Right renal cortex interstitium (tissue), 3 donors: ENCODE measurements at places on chromosomes 11 and 22. TPM values are rescaled to one million over a fixed set of nuclear protein-coding genes. Genes with fewer than 3 reads are reported as not detected.

DNA sequence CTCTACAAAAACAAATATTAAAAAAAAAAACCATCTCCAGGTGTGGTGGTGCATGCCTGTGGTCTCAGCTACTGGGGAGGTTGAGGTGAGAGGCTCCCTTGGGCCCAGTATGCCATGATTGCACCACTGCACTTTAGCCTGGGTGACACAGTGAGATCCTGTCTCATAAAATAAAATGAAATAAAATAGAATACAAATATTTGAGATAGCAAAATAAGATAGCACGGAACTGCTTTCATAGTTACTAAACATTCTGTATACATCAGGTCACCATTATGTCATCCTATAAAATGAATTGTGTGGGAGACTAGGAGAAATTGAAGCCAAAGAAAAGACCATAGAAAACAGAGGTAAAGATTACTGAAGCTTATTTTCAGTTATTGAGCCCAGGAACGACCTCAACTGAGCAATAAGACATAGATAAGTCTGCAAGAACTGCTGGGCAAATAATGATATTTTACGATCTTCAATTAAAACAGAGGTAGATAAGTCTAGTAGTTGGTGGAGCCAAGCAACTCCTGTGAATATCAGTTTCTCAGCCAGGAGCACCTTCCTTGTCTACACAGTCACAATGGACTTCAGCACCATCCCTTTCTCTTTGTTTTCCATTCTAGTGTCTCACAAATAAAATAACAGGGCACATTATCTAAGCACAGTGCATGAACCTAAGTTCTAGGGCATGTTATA is 9.9 kb downstream of the OR5M11 start:
- DNase-seq: no peak

CABP7 gene
- polyA plus RNA-seq: 0.04 TPM

- peak; percentile 34 for DNase-seq
Measured at GRCh38 chr11:6755303-6755952, 16.3 kb downstream of the OR2AG2 start.

- no peak for DNase-seq
Measured at GRCh38 chr11:25816411-25816810, 515.5 kb upstream of the ANO3 start.

DNA sequence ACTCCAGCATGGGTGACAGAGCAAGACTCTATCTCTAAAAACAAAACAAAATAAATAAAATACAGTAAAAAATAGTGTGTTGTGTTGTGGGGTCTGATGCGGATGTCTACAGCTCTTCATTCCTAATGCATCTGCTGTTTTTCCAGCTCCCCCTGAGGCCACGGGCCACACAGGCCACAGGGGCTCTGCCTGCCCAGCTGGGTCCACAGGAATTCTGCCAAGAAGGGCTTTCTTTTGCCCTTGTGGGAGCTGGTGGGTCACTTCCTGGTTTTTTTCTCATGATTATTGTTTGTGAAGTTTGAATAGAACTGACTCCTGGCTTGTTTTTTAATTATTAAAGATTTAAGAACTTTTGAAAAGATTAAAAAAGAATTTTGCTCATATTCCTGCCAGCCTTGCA is 67.4 kb upstream of the CLDN5 start:
- no peak for DNase-seq

- no peak for DNase-seq
Measured at GRCh38 chr11:20026629-20027555, 133.4 kb downstream of the DBX1 start.

DNA sequence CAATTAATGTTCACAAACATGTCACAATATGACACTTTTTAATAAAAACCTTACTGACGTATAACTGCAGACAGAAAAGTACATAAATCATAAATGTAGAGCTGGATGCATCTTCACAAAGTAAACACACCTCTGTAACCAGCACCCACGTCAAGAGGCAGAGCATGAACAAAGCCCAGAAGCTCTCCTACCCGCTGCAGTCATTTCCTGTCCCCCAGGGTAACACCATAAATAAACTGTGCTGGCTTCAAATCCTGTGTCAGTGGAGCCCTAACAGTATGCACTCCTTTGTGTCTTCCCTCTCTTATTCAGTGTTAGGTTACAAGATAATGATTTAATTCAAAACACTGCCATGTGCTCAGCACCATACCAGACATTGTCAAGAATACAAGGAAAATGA is 5.7 kb downstream of the SYT13 start:
- DNase-seq: no peak

IL17REL gene
- 0.03 TPM for polyA plus RNA-seq

CELSR1 gene
- 22.8 TPM for polyA plus RNA-seq

DNA sequence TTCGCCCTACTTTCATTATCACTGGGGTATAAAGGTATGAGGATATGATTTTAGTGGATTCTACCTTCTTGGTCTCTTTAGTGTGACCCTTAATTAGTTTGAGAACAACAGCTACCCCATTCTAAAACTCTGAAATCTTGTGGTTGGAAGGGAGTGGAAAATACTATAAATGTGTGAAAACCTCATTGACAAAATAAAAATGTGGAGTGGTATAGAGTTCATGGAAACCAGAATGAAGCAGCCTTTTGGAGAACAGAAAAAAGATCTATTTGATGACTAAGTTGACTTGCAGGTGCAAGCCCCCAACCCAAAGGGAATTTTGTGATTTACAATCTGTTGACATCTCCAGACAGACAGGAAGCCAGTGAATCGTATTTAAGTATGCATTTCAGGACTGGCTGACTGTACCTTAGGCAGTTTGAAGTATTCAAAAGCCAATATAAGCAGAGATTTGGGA is 75.8 kb downstream of the GAS2 start:
- no peak for DNase-seq

DNA sequence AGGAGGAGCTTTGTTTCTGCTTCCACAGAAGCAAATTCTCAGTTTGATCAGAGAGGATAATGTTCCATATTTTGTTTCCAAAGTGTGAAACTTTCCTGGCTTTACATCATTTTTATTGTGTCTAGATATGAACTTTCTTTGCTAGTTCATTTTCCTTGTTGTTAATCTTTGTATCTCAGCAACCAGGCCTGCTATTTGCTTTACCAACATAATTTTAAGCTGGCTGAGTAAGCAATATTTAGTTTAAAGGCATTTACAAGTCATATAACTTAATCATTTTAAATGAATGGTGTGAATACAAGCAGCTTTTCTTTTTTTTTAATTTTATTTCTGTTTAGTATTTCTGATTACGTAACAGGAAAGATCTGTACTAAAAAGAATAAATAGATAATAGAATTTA is 15.2 kb downstream of the NUCB2 start:
- DNase-seq: no peak

OR4B1 gene
- not detected for polyA plus RNA-seq

DNA sequence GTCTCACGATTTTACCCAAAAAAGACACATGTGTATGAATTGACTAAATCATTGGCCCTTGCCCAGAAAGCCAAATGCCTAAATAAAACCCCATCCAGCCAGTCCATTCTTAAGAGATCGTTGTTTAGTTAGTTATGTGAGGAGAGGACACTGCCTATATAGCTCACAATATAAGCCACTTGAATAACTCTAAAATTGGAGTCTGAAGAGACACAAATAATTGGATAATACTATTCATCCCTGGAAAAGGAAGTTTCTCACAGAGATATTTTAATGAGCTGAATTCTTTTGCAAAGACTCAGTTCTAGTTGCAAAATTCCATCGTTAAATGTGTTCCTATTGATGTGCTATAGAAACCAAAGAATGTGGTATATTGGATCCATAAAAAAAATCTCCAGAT is 176.7 kb downstream of the SOX6 start:
- DNase-seq: no peak

DNA sequence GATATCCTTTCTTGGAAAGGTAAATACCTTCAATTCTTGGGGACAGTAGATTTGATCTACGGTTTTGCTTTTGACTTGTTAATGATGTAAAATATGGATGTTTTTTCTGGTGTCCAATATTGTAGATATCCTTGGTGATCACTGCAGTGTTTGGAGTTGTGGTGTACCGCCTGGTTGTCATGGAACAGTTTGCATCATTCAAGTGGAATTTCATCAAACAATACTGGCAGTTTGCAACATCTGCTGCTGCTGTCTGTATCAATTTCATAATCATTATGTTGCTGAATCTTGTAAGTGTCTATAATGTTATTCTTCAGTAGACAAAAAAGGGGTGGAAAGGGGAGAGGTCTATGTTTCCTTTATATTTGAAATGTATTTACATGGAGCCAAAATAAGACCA is 27.4 kb upstream of the MUC15 start:
- DNase-seq: no peak

- no peak for DNase-seq
Measured at GRCh38 chr11:5690736-5691135, 1.1 kb downstream of the TRIM22 start.

APOA5 gene
- not detected for polyA plus RNA-seq

RFPL2 gene
- 0.25 TPM for polyA plus RNA-seq

DNA sequence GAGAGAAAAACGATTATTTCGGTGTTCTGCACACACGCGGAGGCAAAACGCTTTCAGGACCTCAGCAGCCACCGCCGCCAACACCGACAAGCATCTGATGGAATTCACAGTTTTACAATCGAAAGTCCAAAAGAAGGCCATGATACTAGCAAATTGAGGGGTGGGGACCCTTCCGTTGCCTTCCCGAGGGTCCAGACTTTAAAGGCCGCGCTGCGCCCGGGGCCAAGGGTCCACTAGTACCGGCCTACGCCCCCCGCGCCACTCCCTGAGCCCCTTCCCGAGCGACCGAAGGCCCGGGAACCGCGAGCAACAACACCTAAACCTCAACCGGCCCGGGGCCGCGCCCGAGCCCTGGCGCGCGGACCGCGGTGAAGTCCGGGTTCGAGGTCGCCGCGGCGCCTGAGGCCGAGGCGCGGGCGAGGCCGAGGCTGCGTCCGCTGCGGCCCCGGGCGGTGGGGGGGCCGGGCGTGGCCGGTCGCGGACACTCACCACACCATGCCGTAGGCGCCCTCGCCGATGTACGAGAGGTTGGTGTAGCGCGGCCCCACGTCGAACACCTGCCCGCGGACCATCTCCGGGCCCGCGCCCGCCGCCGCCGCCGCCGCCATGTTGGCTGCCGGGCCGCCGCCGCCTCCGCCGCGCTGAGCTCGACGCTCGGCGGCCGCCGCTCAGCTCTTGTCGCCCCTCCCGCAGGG is 465 bp downstream of the MAPK1 start:
- DNase-seq: peak; percentile 15

- peak; percentile 18 for DNase-seq
Measured at GRCh38 chr11:43419460-43419859, 60.7 kb downstream of the TTC17 start.

ELF5 gene
- 54.5 TPM for polyA plus RNA-seq

DNA sequence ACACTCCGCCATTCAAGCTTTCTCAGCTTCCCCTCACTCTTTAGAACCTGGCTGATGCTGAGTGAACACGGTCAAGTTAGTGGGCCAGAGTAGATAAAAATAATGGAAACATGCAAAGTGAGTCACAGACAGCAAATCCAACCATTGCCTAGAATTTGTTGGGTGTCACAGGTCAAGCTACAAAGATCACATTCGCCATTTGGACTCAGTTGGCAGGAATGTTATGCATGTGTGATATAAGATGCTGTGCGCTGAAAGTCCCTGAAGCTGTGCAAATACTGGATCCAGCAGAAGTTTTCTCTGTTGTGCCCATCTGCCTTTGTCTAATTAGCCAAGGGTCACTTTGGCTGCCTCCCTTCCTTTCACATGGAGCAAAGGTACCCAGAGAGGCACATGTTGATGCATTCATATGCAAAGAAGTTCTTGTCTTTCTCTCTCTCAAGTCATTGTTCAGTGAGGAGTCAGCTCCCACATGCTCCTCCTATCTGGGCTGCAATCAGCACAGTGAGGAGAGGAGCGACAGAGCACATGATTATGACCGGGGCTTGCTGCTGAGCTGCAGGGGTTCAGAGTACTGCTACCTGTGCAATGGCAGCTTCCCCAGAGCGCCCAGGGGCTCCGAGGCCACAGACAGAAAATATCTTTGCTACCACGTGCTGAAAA is 39.7 kb downstream of the FLI1 start:
- DNase-seq: no peak

GRCh38 chr22:49243335-49243734 is 584.3 kb downstream of the BRD1 start:
- DNase-seq: no peak

GRCh38 chr11:96035740-96036078 is 111.8 kb upstream of the MTMR2 start:
- no peak for DNase-seq

LRRN4CL gene
- 0.85 TPM for polyA plus RNA-seq

- no peak for DNase-seq
Measured at GRCh38 chr11:32109592-32109991, 18.7 kb downstream of the RCN1 start.
